Psoas muscle (tissue), 8 donors: ENCODE measurements at places on chromosomes 5 and 9. TPM values are rescaled to one million over a fixed set of nuclear protein-coding genes. Genes with fewer than 3 reads are reported as not detected.

SNCB gene
- polyA plus RNA-seq = 0.42 TPM

KIAA1958 gene
- 0.56 TPM for polyA plus RNA-seq

PLAC8L1 gene
- 0.16 TPM for polyA plus RNA-seq

SHOC1 gene
- polyA plus RNA-seq = not detected

SLC45A2 gene
- 0.08 TPM for polyA plus RNA-seq

PCDH12 gene
- polyA plus RNA-seq = 1.5 TPM

- peak; percentile 63 for DNase-seq
These were observed 25.0 kb downstream of the NRG2 start for GRCh38 chr5:140018096-140018481.
